Thyroid gland (tissue), 4 donors: ENCODE measurements at places on chromosomes 7 and 10. TPM values are rescaled to one million over a fixed set of nuclear protein-coding genes. Genes with fewer than 3 reads are reported as not detected.
A peak's percentile ranks its signal among the peaks of the same experiment; 100 is the strongest.

Gene GIMAP1
- 23.6 TPM for total RNA-seq

DNA sequence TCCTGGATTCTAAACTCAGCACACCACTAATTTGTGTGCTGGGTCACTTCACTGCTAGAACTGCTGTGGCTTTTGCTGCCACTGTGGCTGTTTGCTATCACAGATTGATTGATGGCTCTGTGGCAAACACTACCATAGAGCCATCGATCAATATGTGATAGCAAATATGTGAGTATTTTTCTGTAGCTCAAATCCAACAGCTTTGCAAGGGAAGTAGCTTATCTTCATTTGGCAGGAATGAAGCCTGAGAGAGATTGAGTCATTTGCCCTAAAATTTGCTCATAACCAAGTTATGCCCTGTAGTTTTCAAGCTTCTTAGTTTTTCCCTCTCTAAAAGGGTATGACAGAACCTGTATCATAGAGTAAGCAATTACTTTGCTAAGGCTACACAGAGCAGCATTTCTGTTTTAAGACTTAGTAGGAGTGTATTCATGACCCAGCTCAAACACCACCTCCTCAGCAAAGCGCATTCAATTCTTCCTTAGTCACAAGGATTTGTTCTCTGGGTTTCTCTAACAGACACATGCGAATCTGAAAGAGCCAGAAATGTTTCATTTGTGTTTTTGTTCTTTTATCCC is 43.1 kb downstream of the MINPP1 start:
- DNase-seq: no peak
- H3K4me3 ChIP-seq: no peak overlapping the region
- no peak overlapping the region for H3K27ac ChIP-seq
- peaks cover 2% of the 10 kb centered on the region for H3K36me3 ChIP-seq
- H3K4me1 ChIP-seq: no peaks in the 10 kb centered on the region
- no peaks in the 10 kb centered on the region for H3K27me3 ChIP-seq

GRCh38 chr10:84008878-84009277 is 130.4 kb upstream of the GHITM start:
- H3K27ac ChIP-seq: no peak overlapping the region
- H3K36me3 ChIP-seq: no peaks in the 10 kb centered on the region
- no peak overlapping the region for H3K4me3 ChIP-seq
- peak; percentile 10 for DNase-seq
- no peaks in the 10 kb centered on the region for H3K27me3 ChIP-seq
- no peaks in the 10 kb centered on the region for H3K4me1 ChIP-seq

Gene FAM107B
- 25.1 TPM for total RNA-seq

DNA sequence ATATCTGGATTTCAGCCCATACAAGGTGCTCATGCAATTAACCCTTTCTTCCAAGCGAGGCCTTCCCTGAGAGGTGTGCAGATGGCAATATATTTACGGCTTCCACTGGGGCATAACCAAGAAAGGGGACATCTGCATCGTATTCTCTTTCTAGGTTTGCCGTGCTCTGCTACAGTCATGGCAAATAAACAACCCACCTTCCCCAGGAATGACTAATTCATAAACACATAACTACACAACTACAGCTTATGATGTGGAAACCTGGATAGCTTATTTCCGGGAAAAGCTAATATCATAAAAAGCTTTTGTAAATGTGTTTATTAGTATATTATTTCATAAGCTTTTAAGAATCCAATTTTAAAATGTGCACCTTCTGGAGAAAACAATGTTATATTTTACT is 120.0 kb downstream of the CAMK1D start:
- no peak overlapping the region for H3K27ac ChIP-seq
- DNase-seq: no peak
- no peaks in the 10 kb centered on the region for H3K36me3 ChIP-seq

GRCh38 chr10:126080291-126080825 is 184.0 kb downstream of the FANK1 start:
- H3K27ac ChIP-seq: no peak overlapping the region
- H3K4me1 ChIP-seq: no peaks in the 10 kb centered on the region
- no peaks in the 10 kb centered on the region for H3K36me3 ChIP-seq
- H3K4me3 ChIP-seq: no peak overlapping the region

DNA sequence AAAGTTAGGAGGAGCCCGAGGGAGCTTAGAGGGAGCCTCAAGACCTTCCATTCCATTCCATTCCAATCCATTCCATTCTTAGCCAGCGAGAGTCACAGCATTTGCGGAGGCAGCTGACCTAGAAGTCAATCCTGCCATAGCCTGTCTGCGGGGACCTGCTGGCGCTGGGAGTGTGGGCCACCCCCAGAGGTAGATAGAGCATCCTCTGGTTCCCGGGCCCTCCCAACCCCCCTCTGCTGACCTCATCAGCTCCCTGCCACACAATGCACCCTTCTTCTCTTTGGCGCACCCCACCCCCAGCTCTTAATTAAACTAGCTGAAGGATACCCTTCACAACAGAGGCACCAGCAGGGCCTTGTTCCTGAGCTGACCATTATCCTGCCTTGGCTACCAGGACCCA is 152.5 kb upstream of the ZMIZ1 start:
- H3K27ac ChIP-seq: no peak overlapping the region
- peaks cover 19% of the 10 kb centered on the region for H3K4me1 ChIP-seq
- no peaks in the 10 kb centered on the region for H3K27me3 ChIP-seq
- no peaks in the 10 kb centered on the region for H3K36me3 ChIP-seq

Gene CRPPA
- total RNA-seq: 1.5 TPM

DNA sequence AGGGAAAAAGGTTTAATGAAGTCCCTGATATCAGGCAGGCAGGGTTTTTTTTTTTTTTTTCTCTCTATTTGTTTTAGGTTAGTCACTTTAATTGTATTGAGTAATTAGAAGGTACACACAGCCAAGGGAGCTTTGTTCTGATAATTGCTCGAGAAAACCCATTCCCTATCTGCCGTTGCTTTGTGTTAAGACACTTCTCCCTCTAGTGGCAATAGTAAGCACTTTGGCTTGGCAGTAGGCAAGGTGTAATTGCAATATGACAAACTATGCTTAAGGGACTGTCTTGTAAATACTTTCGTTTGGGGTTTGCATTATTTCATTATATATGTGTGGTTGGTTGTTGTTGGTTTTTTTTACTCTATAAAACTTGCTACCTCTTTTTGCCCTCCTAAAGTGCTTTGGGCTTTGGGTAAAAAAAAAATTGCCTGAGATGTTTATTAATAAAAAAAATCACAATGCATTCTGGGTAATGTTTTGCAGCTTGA is 113.4 kb downstream of the BTRC start:
- no peaks in the 10 kb centered on the region for H3K27me3 ChIP-seq
- DNase-seq: peak; percentile 5
- no peaks in the 10 kb centered on the region for H3K36me3 ChIP-seq
- no peak overlapping the region for H3K4me3 ChIP-seq

Gene PAPOLB
- total RNA-seq: 0.22 TPM

DNA sequence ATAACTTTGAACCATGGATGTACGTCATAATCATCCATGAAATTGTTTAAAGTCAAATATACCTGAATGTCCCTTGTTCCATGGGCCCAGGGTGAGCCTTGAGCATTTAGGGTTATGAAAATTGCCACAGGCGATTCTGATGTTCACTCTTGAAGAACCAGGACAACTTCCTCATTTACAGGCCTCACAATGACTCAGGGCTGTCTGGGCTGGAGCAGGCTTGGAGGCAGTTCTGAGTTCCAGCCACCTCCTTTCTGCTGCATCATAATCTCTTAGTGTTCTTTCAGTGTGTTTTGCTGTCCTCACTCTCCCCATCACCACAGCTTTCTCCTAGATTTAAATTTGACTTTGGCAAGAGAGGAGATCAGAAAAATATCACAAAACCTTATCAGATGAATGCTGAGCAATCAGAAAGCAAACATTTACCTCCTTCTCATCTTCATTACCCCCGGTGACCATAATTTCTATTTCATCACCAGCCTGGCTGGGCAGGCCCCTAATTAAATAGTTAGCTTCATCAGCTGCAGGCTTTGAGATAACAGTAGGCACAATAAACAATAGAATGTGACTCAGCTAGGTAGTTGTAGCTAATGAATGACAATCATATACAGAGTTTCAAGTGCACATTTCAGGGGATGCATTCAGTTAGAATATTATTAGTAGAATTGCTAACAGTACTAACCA is 571.0 kb downstream of the SH2D4B start:
- no peak for DNase-seq
- H3K4me3 ChIP-seq: no peak overlapping the region
- H3K27me3 ChIP-seq: no peaks in the 10 kb centered on the region
- H3K36me3 ChIP-seq: no peaks in the 10 kb centered on the region
- H3K4me1 ChIP-seq: no peaks in the 10 kb centered on the region
- no peak overlapping the region for H3K27ac ChIP-seq

- DNase-seq: no peak
- no peaks in the 10 kb centered on the region for H3K27me3 ChIP-seq
- peaks cover 10% of the 10 kb centered on the region for H3K4me1 ChIP-seq
- no peak overlapping the region for H3K4me3 ChIP-seq
Observed at GRCh38 chr7:95684505-95684904, 87.8 kb upstream of the DYNC1I1 start.

Gene DHTKD1
- total RNA-seq: 60.4 TPM

DNA sequence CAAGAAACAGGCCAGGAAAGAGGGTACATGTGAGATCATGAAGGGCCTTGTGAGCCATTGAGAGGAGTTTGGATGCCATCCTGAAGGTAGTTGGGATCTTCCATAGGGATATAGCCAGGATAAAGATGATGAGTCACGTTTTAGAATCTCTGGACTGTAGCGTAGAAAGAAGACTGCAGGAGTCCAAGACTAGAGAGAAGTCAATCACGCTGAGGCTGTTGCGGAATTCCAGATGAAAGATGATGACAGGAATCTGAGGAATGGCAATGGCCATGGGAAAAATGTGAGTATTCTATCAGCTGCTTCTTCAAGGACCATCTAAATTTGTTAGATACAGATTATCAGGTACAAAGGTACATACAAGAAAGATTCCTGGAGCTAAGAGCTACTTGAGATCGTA is 711.3 kb downstream of the GRM8 start:
- H3K4me1 ChIP-seq: no peaks in the 10 kb centered on the region
- H3K27ac ChIP-seq: no peak overlapping the region
- no peak overlapping the region for H3K4me3 ChIP-seq
- H3K27me3 ChIP-seq: no peaks in the 10 kb centered on the region
- H3K36me3 ChIP-seq: no peaks in the 10 kb centered on the region

Gene NUDT5
- total RNA-seq: 57.9 TPM

DNA sequence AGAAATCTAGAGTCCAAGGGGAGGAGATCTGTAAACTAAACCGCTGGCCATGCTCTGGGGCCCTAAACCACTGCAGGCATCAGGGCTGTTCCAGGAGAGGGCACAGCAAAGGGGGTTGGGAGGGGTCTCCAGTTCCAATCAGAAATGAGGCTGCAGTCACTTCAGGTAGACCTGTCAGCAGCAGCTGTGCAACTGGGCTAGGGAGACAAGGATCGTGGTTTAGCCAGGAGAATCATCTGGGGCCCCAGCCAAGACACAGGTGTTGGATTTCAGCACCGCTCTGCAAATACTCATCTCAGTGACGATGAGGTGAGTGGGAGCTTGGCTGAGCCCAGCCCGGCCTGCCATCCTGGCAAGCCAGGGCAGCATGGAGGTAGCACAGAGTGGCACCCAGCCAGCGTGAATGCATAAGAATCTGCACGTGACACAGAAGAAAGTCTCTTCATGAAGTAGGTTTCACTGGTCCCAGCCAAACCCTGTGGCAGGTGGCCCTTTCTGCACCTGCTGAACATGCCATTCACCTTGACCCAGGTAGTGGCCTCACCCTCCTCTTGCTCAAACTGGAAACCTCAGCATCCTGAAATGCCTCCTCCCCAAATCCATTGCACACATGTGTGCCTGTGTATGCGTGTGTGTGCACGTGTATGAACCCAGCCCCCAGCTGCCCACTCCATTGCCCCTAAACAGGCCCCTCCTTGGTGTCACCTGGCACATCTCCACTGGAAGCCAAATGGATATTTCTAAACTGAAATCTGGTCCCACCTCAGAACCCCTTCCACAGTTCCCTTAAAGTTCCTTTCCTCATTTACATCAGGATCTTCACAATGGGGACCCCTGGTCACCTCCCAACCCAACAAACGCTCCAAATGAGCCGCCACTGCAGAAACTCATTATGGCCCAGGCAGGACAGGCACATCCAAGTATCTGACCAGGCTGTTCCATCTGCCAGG is 9.6 kb downstream of the GPRIN2 start:
- peaks cover 7% of the 10 kb centered on the region for H3K4me1 ChIP-seq
- DNase-seq: peak; percentile 62
- H3K36me3 ChIP-seq: no peaks in the 10 kb centered on the region
- no peaks in the 10 kb centered on the region for H3K27me3 ChIP-seq

- H3K4me1 ChIP-seq: no peaks in the 10 kb centered on the region
- DNase-seq: no peak
- no peak overlapping the region for H3K4me3 ChIP-seq
- H3K36me3 ChIP-seq: no peaks in the 10 kb centered on the region
- H3K27ac ChIP-seq: no peak overlapping the region
Observed at GRCh38 chr10:58177362-58177947, 90.2 kb downstream of the IPMK start.

Gene VAX1
- total RNA-seq: not detected

DNA sequence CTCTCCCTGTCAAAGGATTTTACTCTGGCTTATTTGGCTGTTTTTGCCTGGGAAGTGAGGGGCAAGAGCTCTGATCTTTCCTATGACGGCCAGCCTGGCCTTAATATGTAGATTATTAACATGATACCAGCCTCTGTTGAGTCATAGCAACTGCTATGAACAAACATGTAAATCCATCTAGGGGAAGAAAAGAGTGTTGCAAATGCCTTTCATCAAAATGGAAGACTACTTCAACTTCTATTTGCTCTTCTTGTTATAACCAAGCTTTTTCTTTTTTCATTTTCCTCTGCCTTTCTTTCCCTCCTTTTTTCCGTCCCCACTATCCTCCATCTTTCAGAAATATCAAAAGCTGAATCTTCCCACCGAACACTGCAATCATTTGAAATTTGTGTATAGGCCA is 46.6 kb downstream of the BTRC start:
- no peaks in the 10 kb centered on the region for H3K27me3 ChIP-seq
- DNase-seq: no peak
- H3K4me1 ChIP-seq: peaks cover 17% of the 10 kb centered on the region
- H3K36me3 ChIP-seq: no peaks in the 10 kb centered on the region

Gene ODAD2
- not detected for total RNA-seq

DNA sequence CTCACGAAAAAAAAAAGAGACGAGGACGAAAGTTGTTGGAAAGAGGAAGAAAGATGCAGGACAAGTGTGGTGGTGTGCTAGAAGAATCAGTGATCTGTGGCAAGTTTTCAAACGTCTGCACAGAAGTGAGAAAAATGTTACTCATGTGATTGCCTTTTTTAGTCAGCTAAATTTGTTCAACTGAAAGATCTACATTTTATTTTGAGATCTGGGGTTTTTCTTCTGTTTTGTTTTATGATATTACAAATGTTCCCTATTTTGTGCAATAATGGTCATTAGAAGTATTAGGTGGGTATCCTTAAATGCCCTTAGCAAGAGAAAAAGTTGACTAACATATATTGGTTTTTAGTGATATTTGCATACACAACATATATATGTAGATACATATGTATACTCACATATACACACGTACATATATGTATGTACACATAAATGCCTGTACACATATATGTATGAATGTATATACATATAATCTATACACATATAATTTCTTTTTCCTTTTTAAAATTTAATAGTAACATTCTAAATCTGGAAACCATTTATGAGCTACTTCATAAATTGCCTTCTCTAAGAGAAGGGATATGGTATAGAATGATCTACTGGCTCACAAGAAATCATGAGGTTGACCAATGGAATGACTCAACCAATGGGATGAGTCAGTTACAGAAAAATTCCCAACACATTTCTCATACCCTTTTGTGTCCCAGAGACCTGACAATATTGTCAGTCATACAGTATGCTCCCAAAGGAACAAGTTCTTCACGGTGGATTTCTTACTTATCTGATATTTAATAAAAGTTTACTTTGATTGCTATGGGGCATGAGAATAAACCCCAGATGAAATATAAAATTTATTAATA is 38.4 kb downstream of the SLC39A12 start:
- no peaks in the 10 kb centered on the region for H3K27me3 ChIP-seq
- DNase-seq: peak; percentile 30
- H3K4me1 ChIP-seq: peaks cover 11% of the 10 kb centered on the region
- H3K27ac ChIP-seq: no peak overlapping the region

Gene ZNF487
- 21.7 TPM for total RNA-seq
